ENCODE measurements at places on chromosomes 4 and X.
A peak's percentile ranks its signal among the peaks of the same experiment; 100 is the strongest.

DNA sequence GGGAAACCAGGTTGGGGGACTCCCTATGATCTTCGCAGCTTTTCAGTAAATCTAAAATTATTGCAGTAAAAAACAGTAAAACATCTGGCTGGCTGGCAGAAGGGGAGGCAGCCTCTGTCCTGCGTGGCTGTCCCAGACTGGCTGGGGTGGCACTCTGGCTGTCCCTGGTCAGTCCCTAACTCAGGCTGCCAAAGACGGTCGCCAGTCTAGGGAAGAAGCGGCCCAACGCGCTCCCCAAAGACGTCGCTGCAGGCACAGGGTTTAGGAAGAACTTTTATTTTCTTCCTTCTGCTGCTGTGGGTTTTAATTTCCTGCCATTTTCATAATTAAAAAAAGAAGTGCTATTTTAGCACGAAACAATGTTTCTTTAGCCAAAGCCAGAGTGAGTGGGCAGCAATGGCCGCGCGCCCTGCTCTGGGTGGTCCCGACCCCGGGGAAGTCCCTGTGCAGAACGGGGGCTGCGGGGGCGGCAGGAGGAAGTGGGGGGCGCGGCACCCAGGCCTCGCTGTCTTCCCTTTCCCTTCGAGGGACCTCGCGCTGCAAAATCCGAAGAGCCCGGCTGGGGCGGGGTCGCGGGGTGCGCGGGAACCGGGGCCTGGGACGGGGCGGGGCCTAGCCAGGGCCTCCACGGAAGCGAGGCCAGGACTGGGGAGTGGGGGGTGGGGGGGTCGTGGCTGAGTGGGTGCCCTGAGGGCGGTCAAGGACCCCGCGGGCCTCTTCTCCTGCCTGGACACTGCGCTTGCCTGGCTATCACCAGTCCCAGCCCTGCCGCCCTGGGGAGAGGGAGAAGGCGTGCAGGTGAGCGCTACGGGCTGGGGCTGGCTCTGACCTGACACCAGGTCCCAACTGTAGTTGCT, 6.3 kb upstream of the LETM1 start:
- no peak for DNase-seq

DNA sequence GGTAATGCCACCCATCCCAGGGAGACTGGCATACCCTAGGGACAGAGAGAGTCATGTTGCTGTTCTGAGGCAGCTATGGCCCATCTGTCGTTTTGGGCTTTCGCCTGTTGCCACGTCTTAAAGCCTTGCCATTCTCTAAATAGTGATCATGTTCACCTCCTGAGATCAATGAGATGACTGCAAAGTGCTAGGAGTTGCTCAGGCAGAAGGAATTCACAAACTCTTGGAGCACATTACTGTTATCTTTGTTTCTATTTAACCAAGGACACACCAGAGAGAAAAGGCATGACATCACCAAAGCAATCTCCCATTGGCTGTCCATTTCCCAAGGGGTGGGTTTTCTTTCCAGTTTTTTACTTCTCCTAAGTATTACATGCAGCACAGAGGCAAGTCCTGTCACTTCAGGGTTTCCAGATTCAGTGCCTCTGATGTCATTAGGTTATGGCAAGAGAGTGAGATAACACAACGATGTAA, 37.1 kb upstream of the SETD7 start:
- DNase-seq, result peak; percentile 74

GRCh38 chr4:166499820-166500219, 626.8 kb downstream of the TLL1 start:
- DNase-seq, result no peak

DNA sequence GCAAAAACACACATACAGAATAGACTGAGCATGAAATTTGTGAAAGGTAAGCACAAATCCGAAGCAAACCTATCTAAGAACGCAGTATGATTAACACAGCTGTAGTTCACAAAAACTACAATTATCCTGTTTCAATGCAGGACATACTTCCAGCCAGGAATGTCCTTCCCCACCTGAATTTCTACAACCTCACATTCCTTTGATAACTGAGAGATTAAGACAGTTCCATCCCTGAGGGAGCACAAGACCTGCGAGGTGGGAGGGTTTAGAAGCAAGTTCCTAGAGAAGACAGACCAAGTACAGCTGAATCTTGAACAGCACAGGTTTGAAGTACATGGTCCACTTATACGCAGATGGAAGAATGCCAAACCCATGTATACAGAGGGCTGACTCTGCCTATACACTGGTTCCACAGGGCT, 10.6 kb downstream of the ABCG2 start:
- DNase-seq, result no peak

- DNase-seq, result peak; percentile 46
Observed at GRCh38 chr4:56512166-56512565, 6.6 kb downstream of the ARL9 start.

DNA sequence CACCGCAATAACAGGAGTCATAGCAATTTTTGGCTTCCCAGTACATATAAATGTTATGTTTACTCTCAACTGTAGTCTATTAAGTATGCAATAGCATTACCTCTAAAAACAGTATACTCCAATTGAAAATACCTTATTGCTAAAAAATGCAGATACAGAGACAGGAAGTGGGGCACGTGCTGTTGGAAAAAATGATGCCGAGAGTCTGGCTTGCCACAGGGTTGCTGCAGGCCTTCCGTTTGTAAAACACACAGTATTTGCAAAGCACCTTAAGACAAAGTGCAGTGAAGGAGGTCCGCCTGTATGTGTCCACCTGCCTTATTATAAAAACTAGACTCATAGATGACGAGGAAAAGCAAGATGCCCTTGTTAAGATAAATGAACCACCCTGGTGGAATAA, 23.5 kb downstream of the CD99 start:
- no peak for DNase-seq

GRCh38 chr4:6470502-6471306, 1.7 kb downstream of the PPP2R2C start:
- peak; percentile 53 for DNase-seq

DNA sequence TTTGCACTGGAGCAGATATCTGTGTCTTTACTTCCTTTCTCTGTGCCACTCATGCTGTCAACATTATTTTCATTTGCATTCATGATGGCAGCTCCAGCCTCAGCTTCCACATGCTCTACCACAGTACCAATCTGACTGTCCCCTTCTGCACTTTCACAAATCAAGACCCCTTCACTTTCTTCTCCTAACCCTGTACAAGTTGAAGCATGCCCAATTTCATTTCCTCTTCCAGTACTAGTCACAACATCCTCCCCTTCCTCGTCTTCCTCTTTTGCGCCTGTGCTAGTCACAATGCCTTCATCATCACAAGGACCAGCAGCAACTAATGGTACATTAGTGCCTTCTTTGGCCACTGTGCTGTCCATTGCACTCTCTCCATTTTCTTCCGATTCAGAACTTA, 26.5 kb downstream of the BOD1L1 start:
- DNase-seq, result no peak

GRCh38 chr4:47855350-47855749, 17.5 kb upstream of the CORIN start:
- peak; percentile 51 for DNase-seq

- DNase-seq, result no peak
Observed at GRCh38 chrX:72107841-72108595, 23.7 kb downstream of the RTL5 start.

DNA sequence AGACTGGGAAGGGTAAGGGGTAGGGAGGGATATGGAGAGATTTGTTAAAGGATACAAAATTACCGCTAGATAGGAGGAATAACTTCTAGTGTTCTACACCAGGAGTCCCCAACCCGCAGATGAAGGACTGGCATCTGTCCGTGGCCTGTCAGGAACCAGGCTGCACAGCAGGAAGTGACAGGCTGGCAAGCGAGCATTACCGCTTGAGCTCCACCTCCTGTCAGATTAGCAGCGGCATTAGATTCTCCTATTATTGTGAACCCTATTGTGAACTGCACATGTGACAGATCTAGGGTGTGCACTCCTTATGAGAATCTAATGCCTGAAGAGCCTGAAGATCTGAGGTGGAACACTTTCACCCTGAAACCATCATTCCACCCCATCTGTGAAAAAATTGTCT, 27.9 kb upstream of the BBS7 start:
- DNase-seq, result no peak

- peak; percentile 18 for DNase-seq
Observed at GRCh38 chr4:174437324-174437723, 85.0 kb downstream of the HPGD start.

GRCh38 chr4:17823871-17824669, 13.3 kb downstream of the NCAPG start:
- DNase-seq, result no peak

- no peak for DNase-seq
Observed at GRCh38 chr4:99202536-99202935, 16.5 kb downstream of the ADH6 start.

DNA sequence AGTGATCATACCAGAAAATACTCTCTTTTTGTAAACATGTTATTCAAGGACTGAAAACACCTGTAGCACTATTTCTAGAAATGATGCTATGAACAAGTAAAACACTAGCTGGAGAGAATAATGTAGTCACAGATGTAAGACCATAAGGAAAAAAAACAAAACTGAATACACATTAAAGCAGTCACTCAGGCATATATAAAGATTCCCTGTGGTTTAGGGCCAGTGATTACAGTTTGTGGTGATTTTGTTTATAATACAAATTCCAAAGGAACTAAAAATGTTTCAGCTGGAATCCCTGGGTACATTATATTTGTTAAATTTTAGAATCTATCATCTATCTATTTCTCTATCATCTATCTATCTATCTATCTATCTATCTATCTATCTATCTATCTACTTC, 777.8 kb upstream of the FRG1 start:
- DNase-seq, result no peak

- peak; percentile 94 for DNase-seq
Observed at GRCh38 chr4:38867478-38868058, at the start of gene FAM114A1. FAM114A1 (plus strand) TSS chr4:38867806; CDS start chr4:38878079, 10,273 bp downstream.

DNA sequence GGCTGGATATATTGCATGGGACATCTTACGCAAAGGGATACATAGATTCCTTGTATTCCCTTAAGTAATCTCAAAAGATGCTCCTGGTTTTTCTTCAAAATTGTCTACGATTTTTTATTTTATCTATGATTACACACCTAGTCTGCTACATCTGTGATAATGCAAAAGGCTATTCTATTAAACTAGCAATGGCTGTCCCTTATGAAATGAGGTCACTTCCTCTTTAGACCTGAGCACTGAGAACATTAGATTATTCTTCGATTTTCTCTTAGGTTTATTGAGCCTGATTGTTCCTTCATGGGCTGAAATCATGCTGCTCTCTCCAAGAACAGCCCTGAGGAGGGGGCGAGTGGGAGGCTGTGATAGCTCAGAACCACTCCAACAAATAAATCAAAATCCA, 126.8 kb upstream of the ENPP6 start:
- DNase-seq, result no peak

DNA sequence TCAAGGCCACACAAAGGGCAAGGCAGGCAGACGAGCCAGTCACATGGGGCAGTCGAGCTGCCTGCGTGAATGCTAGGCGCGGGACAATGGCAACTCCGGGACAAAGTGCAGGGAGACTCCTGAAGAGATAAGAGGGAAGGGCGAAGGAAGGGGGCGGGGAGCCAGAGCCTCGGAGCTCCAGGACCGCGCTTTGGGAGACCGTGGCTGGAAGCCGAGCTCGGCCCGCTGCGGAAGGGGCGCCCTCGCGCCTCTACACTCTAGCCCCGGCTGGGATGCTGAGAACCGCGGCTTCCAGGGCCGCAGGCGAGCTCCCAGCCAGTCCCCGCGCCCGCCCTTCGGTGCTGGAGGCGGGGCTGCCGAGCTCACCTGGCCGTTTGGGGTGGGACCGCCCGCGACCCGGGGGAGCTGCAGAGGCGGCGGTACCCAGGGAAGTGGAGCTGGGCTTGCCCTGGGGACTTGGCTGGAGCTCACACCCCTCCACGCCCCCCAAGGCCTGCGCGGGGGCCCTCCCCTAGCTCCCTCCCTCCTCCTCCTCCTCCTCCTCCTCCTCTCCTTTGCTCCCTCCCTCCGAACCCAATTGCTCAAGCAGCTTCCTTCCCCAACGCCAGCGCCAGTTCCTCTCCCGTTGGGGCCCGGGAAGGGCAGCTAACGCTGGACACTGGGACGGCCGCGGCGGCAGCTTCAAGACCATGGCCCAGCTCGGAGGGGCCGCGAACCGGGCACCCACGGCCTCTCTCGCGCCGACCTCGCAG, at the start of gene SOWAHD:
SOWAHD (plus strand) TSS at position 610 of the 752 bp plus-strand sequence; CDS start at position 690, 80 bp downstream.
- DNase-seq, result no peak

DNA sequence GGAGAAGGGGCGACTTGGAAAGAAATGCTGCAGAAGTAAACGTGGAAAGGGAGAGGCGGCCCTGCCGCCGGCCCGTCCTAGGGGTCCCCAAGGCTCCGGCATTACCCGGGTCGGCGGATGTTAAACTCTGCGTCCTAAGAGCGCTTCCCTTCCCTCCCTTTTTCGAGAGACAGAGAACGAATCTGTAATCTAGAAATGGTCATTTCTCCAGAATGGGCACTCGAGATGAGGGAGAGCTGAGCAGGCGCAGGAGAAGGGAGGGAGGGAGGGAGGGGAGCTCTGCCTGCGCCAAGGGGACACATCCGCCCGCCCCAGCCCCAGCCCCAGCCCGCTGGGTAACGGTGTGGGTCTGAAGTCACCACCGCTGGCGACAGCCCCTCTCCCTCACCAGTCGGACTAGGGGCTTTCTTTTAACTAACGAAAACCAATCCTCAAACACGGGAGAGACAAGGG, 1.7 kb downstream of the HCFC1 start:
- DNase-seq, result peak; percentile 21

DNA sequence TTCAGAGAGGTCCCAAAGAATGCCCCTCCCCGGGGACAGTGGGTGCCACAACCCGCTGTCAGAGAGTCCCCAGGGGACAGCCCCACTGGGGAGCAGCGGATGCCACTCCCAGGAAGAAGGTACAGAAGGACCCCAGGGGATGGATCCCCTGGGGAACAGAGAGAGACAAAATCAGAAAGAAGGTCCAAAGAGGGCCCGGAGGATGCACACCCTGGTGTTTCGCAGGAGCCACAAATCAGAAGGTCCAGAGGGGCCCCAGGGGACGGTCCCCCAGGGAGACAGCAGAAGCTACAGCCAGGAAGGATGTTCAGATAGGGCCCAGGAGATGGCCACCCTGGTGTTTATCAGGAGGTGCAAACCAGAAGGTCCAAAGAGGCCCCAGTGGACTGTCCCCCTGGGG, 1.4 kb downstream of the TEX13D start:
- no peak for DNase-seq

DNA sequence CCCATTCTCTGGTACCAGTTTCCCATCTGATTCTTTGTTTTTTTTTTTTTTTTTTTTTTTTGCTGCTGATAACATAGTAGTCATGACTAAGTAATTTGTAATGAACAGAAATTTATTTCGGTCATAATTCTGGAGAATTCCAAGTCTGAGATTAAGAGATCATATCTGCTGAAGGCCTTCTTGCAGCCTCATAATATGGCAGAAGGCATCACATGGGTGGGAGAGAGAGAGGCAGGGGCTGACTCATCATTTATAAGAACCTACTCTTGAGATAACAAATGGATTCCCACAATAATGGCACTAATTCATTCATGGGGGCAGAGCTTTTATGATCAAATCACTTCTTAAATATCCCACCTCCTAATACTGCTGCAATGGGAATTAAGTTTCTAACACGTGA, 1034.3 kb downstream of the STIM2 start:
- no peak for DNase-seq

DNA sequence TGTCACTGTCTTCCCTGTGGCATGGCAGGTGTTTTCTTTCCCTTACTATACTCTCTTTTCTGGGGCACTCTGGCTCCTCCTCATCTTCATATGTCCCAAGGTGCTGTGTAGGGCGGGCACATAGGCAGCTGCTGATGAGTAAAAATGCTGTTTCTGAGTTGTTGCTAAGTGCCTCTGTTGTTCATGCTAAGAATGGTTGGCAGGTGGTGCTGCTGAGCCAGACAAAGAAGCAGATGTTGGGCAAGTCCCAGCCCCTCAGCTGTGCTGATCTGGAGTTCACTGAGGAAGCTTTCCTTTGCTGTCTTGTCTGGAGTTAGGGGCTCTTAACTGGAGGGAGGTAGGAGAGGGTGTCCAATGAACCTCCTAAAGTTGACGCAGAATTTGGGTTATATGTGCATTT, 40.6 kb downstream of the HADH start:
- peak; percentile 82 for DNase-seq

Data from AG08395 (cell line).